ENCODE measurements at places on chromosomes 3 and 15.

GRCh38 chr3:107458871-107459270 lies 63.9 kb upstream of the BBX start:
- DNase-seq: no peak

GRCh38 chr3:72523429-72524151 lies 324.7 kb downstream of the SHQ1 start:
- DNase-seq: peak; percentile 31

- no peak for DNase-seq
Measured at GRCh38 chr3:80355144-80355543, 587.3 kb upstream of the ROBO1 start.

GRCh38 chr3:196142202-196142956 lies 60.5 kb upstream of the TFRC start:
- no peak for DNase-seq

- DNase-seq: peak; percentile 71
Measured at GRCh38 chr15:40768521-40769273, 1.1 kb upstream of the C15orf62 start.

DNA sequence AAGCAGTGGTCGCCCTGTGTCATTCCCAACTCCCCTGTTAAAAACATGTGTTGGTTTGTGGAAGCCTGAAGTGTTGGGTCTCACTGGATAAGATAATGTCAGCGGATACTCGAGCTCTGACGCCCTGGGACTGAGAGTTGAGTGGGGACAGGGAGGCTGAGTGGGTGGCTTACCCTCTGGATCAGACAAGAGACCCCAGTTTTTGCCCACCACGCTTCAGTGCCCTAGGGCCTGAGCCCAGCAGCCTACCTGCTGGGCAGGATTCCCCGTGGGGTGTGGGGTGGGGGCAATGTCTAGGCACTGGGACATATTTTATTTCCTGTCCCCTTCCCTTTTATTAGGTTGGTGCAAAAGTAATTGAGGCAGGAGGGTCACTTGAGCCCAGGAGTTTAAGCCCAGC lies 75.0 kb downstream of the SMAD6 start:
- no peak for DNase-seq

GRCh38 chr3:184133840-184134745 lies 1.1 kb upstream of the EIF2B5 start:
- peak; percentile 55 for DNase-seq

DNA sequence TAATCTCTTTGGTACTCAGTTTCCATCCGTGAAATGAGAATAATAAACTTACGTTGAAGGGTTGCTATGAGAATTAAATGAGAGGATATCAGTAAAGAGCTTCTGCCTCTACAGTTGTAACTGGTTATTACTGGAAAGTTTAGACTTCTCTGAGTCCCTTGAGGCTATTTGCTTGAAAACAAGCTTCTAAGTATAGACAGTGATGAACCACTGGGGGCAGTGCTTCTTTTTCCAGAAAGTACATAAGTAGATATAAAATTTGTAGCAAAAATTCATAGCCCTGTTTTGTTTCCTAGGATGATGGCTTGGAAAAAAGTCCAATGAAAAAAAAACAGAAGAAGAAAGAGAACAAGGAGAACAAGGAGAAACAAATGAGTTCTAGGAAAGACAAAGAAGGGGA lies 87.1 kb downstream of the RGMA start:
- DNase-seq: no peak

DNA sequence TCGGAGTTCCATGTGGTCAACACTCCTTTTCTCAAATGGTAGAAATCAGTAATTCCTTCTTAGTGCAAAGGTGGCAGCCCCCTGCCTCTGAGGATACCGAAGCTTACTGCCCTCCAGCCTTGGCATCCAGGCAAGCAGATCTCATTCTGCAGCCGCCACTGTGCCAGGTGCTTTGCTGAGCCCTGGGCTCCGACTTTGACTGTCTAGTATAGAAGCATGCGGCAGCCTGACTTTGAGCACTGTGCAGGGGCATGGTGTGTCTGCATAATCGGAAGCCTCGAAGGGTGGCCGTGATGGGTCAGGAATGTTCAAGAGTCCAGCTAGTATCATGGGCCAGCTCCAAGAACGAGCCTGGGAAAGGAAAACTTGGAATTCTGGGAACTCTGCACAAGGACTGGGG lies 39.7 kb downstream of the ABTB1 start:
- DNase-seq: no peak

- DNase-seq: no peak
Measured at GRCh38 chr3:11641316-11641682, 2.4 kb downstream of the VGLL4 start.

DNA sequence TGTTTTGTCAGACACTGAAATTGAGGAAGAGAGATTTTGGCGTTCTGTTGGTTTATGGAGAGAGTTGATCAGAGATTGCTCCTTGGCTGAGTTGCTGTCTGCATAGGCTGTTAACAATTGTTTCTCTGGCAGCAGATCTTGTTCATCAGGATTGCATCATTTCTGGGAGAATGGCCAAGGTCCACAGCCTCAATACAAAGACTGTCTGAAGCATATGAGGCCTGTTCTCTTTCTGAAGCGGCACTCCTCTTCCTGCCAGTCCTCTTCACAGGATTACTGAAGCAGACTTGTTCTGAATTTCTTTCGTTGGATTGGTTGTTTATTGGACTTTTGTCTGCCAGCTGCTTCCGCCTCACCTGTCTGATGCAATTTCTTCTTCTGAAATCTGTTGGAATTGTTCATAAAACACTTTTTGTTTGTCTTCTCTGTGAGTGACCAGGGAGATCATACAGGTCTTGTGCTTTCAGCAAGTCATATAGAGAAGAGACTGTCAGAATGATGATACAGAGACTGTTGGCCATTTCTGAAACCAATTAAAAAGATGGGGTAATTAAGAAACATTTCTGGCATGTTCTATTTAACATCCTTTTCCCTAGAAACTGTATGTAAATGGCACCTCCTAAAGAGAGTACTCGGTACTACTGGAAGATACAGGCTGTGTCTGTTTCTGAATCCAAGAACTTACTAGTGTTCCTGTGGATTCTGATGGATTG lies 25.5 kb downstream of the SETD5 start:
- DNase-seq: peak; percentile 19

DNA sequence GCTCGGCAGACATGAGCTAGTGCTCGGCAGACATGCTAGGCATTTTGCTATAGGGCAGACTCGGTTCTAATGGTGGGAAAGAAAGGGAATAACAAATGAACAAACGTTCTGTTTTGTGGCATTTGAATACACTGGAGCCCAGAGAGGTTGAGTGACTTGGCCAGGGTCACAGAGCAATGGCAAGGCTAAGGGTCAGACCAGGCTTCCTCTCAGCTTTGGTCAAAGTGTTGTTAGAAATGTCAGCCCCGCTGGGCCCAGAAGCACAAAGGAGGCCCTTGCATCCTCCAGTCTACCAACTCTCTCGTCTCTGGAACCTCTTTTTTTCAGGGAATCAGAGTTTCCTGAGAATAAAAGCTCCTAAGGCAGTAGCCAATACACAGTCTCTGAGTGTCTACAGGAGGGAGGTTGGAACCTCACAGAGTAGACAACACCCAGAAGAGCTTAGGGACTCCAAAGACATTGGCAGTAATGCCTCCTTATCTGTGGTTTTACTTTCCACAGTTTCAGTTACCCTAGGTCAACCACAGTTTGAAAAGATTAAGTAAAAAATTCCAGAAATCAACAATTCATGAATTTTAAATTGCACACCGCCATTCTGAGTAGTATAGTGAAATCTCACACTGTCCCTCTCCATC lies 47.3 kb downstream of the SSUH2 start:
- no peak for DNase-seq

GRCh38 chr3:55947406-55947805 lies 460.3 kb upstream of the WNT5A start:
- DNase-seq: no peak

DNA sequence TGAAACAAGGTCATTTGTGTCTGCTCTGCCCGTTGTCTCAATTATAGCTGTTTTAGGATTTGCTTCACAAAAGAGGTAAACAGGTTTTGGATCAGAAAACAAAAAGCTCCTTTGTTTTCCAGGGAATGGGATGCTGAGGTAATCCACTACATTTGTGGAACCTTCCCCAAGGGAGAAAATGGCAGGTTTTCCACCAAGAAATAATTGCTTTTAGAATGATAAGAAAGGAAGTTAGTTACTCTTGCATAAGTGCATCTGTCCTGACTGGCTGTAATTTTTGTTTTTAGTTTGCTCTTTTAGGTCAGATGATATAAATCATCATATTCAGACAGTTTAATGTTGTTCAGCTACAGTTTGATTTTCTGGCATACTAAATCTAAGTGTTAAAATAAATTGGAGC lies 198.5 kb upstream of the COL8A1 start:
- DNase-seq: no peak

DNA sequence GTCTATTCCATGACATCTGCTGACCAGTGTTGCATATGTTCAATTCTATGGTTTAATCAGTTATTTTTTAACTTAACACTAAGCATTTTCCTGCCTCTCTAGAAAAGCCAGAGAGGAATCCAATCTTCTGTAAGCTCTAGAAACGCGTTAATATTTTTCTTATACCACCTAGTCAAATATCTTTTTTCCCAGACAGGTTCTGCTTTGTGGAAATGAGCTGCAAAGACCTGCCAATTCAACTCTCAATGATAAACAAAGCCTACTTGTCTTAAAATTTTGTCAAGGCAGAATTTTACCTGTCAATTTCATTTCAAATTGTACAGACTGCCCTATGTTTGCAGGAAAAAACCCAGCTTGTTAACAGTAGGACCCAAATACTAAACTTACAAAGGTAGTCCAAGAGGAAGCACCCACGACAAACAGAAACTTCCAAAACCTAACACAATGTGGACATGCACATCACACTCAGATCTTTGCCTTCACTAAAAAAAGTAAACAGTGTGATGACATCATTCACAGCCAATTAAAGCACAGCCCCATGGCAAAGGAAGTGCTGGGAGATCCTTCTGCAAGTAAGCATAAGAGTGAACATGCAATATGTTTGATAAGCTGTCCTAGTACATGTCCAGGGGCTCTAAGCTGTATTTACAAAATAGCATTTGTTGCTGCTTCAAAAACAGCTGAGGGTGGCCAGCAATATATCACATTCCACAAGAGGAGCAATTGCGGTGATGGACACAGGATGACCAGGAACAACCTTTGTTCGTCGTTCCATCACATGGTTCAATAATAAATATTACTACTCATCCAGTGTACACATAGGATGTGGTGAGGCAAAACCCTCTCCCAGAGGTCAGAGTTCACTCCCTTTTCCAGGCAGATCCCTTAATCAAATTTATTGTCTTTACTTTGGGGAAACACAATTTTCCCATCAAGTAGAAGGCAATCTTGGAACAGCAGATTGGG lies 139.4 kb upstream of the TSC22D2 start:
- DNase-seq: no peak

DNA sequence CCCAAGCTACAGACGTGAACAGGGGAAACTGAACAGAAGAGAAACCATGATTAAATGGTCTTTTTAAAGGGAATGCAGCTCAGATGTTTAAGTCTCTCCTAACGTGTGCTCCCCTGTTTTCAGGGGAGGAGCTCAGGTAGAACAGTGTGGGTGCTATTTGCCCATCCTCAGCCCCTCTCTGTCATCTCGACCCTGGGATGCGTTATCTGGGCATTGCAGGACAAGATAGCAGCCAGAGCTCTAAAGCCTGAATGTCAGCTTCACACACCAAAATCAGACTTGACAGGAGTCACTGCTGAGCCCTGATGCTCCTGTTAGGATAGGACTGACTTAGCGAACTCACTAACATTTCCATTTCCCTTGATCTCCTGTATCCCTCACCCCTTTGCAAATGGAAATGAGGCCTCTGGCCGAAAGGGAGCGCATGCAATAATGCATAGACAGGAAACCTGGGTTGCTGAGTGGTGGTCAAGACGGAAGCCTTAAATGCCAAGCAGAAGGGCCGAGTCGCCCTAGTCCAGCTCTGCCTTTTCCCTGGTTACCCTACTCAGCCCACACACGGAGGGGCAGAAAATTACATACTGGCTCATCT lies 234.9 kb upstream of the TPM1 start:
- no peak for DNase-seq

DNA sequence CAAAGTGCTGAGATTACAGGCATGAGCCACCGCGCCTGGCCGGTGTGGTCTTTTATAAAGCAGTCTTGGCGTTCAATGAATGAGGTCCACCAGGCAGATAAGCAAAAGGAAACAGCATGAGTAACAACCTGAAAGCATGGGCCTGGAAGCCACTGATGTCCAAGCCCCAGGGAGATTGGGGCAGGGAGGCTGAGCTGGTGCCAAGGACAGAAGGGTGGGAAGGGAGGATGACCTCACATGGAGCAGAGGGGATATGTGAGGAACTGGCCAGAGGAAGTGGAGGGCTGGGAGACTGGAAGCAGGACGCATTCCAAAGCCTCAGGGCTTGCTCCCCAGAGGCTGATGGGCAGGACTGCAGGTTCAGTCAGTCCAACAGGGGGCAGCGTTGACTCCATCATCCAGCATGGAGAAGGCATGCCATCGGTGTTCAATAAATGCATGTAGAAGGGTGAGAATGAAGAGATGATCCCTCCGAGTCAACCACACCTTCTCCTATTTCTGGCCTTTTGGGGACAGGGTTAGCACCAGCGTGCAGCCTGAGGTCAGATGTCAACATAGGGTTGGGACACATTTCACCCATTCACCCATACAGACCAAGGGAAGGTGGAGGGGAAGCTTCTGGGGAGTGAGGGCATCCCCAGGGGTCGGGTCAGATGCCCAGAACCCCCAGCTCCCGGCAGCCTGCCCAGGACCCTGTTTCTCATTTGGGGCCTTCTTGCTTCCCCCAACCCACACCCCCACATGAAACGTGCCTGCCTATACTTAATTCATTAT lies 14.8 kb downstream of the MYL3 start:
- DNase-seq: no peak

GRCh38 chr15:51888593-51889195 lies 59.2 kb downstream of the TMOD3 start:
- peak; percentile 51 for DNase-seq

GRCh38 chr3:116314476-116314875 lies 130.8 kb downstream of the LSAMP start:
- no peak for DNase-seq

- DNase-seq: no peak
Measured at GRCh38 chr15:63080634-63081250, 38.2 kb downstream of the TPM1 start.

- no peak for DNase-seq
Measured at GRCh38 chr3:161347726-161348125, 23.6 kb downstream of the SPTSSB start.

DNA sequence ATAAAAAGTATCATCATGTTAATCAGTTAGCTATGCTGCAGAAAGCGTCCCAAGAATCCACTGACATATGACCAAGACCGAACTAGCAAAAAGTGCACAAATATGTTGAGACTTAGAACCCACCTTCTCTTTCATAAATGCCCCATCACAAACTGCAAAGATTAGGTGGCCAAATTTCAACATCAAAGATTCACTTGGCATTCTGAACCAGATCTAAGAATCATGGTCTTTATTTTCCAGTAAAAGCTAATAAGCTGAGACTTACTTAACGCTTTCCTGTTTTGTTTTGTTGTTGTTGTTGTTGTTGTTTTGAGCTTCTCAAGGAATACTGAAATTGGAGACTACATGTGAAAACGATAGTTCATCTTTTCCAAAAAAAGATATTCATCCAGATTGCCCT lies 62.4 kb downstream of the ZBTB20 start:
- no peak for DNase-seq

GRCh38 chr3:194867270-194867983 lies 181.7 kb downstream of the FAM43A start:
- no peak for DNase-seq

- DNase-seq: no peak
Measured at GRCh38 chr3:195762611-195763010, 41.8 kb downstream of the MUC20 start.

- DNase-seq: no peak
Measured at GRCh38 chr3:105504440-105504951, 137.8 kb downstream of the ALCAM start.
